AG08396 (cell line): ENCODE measurements at places on chromosomes 5 and 9.
A peak's percentile ranks its signal among the peaks of the same experiment; 100 is the strongest.

GRCh38 chr9:21499912-21500311 is 17.8 kb upstream of the IFNE start:
- DNase-seq = no peak

- DNase-seq = peak; percentile 72
Measured at GRCh38 chr5:176812269-176813259, 2.2 kb downstream of the UNC5A start.

DNA sequence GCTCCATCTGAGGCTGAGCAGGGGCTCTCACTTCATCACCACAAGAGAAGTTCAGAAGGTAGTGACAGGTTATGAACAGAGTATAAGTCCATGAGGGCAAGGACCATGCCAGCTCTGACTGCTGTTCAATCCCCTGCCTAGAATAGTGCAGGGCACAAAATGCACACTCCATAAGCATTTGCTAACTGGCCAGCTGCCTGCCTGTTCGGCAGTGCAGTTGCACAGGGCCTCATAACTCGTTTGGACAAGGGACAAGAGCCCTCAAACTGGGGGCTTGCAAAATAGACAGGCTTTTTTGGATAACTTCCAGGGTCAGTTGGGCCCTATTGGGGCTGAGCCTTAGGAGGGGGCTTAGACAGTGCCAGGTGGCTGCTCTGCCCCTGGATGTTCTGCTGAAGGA is 21.1 kb downstream of the SPARC start:
- no peak for DNase-seq

DNA sequence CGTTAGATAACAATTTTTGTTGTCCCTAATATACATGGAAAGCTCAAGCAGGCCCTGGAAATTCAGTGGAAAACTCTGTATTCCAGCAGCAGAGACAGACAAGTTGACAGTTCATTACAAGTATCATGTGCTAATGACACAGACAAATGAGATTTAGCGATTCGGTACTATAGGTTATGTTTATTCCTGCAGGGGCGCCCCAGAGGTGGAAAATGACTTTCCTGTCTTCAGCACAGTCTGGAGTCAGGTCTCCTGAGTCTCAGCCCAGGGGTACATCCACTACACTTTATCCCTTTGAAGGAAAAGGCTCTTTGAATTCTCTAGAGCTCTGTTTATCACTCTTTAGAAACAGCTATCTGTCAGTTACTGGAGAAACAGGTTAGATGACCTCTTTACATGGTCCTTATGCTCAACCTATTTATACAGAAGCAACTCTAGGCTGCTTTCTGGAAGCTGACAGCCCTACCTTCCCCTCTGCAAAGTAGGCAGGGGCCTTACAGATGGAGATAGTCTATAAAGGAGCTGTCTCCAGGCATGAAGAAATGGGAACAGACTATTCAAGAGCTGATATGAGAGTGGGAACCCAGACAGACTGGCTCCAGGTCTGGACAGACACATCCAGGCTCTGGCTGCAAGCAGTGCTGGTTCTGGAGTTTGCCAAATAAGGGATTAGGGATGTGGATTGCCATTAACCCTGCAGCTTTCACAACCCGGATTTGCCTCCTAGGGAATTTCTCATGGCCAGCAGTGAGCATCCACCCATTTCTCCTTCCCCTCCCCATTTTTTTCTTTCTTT is 7.2 kb upstream of the SLC31A2 start:
- no peak for DNase-seq

DNA sequence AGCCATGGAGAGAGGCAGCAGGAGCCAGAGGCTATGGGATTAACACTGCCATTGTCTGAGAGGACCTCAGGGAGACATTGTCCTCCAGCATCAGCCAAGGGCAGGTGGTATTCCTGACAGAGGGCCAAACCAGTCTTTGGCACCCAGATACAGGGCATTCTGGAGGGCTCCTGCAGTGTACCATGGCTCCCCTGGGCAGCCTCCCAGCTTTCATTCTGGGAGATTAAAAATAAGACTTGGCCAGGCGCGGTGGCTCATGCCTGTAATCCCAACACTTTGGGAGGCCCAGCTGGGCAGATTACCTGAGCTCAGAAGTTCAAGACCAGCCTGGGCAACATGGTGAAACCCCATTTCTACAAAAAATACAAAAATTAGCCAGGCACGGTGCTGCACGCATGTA is 4.2 kb downstream of the MTAP start:
- DNase-seq = no peak

DNA sequence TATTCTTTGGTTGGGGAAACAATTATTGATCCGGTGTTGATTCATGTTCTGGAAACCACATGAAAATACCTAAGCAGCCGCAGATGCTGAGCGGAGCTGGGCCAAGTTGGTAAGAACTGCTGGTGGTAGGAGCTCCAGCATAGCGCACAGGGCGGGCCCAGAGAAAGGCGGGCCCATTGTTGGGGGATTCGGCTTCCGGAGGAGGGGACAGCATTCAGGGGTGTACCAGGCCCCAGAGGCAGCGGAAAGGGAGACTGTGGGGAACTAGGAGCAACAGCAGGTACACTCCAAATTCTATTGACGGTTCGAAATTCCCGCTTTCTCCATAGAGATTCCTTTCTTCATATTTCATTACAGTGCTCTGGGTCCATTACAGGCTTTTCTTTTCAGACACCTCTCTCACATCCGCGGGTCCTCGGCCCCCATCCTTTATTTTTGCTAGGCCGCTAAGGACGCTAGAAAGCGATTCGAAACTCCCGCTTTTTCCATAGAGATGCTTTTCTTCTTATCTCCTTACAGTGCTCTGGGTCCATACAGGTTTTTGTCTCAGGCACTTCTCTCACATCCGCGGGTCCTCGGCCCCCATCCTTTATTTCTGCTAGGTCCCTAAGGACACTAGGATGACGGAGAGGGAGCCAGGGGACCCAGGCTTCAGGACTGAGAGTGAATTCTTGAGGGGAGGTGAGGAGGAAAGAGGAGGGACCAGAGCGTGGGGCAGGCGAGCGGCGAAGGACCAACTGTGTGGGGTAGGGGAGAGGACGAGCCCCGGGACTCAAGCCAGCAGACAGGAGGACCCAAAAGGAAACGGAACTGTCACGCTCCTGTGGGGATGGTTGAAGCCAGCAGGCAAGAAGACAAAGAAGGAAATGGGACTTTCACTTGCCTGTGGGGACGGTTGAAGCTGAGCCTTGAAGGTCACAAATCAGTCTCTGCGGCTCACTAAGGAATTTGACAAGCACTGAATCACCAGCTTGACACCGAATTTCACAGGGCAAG is at the start of gene CCDC152:
Gene CCDC152, plus strand, starts transcription at position 213 of the 996 bp plus-strand sequence. CDS start 2,304 bp downstream, outside the sequence.
- DNase-seq = no peak

DNA sequence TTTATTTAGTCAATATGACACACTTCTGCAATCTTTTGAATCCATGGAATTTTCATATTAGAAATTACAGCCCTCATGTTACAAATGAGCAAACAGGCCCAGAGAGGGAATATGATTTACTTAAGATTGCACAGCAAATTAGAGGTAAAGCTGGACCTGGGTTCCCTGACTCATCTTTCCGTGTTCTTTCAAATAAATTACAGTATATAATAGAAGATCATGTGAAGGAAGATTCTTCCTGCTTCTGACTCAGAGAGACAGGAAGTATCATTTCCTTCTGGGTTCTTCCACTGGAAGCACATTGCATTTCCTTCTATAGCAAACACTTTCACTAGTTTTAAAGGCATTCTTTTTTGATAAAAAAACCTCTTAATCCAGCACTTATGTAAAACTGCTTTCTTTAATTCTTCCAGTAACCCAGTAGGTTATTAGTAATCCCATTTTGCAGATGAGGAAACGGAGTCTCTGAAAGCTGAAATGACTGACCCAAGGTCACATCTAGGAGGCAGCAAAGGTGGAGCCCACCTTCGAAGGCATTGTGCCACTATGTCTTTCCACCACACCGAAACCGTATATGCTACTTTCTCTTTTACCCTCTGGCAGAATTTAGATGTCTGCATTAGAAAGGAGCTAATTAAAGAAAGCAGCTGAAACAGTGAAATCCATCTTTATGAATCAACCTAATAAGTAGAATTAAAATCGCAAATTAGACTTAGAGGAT is 566.7 kb upstream of the KLF4 start:
- no peak for DNase-seq

DNA sequence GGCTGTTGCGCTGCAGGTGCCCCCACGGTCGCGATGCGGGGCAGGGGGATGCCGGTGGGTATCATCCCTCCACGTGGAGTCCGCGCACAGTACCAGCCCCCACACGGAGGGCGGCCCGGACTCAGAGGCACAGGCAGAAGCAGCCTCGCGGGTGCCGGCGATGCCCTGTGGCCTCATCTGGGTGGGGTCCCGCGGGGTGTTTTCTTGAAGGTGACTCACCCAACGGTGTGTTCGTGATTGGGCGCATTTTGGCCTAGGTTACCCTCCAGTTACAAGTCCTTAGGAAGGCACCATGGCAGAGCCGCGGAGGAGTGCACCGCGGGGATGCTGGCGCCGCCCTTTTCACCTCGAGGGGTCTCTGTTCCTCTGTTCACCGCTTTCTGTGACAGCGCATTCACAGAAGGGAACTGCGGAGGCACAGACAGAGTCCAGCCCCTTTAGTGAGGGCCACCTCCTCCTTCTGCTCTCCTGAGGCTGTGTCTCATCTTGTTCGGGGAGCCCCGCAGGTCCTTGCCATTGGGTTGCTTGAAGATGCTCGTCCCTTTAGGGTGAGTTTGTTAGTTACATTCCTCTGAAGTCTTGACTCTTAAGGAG is 21.6 kb upstream of the EXOC3 start:
- DNase-seq = no peak
